ENCODE measurements at places on chromosomes 3 and 15.

- no peak for DNase-seq
Observed at GRCh38 chr3:23720885-23721284, 84.9 kb upstream of the UBE2E1 start.

GRCh38 chr3:172223870-172224269 is 184.5 kb downstream of the FNDC3B start:
- no peak for DNase-seq

GRCh38 chr3:77427528-77427927 is 387.6 kb downstream of the ROBO2 start:
- DNase-seq, result no peak

- no peak for DNase-seq
Observed at GRCh38 chr3:197216169-197216860, 82.1 kb downstream of the DLG1 start.

DNA sequence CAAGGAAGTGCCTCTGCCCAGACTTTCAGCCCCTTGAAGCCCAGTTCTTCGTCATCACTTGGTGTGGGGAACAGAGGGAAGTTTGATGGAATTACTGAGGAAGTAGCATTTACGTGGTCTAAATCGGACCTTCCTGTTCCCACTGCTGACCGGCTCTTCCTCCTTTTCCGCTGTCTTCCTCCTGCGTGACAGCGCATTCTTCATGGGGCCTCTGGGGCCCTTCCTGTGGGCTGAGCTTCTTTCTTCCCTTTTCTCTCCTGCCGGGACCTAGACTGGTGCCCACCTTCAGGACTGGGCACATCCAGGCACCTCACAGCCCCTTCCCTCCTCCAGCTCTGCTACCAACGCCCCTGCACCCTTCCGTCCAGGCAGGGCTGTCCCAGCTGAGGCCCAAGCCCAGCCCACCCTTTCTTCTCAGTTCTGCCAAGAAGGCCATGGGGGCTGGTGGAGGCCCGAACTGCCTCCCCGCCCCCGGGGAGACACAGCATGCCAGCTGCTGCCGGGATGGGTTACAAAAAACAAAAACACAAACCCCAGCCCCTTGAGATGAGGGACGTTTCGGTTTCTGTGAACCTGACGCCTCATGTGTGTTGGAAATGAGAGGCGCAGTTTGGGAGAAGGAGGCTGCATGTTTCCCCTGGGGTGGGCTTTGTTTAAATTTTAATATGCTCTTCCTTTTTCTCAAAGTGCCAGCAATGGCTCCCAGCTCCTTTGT is 19.1 kb downstream of the ZNF710 start:
- no peak for DNase-seq

DNA sequence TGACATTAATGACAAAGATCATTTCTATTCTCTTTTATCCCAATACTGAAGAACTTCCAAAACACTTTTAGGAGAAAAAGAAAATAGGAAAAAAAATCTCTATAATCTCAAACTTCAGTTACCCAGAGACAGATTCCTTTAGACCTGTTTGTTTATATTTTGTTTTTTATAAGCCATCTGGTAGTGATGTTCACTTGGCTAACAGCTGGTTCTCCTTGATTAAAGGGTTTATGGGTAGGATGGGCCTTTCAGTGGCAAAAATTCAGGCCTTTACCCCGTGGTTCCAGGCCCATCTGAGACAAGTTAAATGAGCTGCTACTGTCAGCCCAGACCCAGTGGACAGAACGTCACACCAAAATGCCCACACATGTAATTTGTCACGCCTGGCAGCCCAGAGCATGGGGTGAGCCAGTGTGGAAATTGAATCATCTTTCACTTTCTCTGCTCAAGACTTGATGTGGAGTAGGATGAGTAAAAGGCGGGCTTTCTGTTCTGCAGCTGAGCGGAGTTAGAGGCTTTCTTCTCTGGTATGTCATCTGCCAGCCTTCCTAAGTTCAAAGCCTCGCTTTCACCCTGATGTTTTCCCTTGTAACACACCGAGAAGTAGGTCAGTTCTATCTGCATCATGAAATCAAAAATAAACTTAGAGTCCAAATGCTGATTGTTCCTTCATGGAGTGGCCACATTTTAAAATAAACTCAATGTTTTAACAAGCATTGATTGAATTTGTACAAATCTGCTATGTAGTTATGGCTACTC is 62.5 kb upstream of the SKOR1 start:
- DNase-seq, result peak; percentile 31

DNA sequence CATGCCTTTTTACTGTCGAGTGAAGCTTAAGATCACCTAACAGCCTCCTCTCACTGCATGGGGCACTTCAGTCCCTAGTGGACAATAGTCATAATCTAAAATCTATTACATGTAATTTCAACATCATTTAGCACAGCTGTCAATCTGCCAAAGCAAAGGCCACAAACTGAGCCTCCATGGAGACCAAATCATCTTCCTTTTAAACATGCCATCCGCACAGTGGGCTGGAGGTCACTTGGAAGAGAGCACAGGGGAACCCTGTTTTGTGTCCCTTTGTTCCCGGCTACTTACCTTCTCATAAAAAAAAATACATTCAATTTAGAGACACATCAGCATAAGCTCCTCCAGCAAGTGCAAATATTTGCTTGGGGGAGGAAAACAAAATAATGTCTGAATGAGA is 167.3 kb downstream of the SQOR start:
- no peak for DNase-seq

DNA sequence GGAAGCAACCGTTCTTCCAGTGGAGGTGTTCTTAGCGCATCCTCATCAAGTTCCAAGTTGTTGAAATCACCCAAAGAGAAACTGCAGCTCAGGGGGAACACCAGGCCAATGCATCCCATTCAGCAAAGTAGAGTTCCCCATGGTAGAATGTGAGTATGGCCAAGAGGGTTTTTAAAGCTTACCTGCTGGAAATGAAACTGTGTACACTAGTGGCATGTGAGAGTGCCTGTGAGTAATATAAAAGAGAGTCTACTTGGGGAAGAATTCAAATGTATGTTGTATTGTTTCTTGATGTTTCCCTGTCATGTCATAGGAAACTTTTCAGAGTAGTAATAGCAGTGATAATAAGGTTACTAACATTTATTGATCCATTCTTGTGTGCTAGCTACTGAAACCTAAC is 43.3 kb downstream of the PSMD6 start:
- DNase-seq, result no peak

GRCh38 chr3:171768281-171768900 is 41.9 kb downstream of the PLD1 start:
- DNase-seq, result no peak

DNA sequence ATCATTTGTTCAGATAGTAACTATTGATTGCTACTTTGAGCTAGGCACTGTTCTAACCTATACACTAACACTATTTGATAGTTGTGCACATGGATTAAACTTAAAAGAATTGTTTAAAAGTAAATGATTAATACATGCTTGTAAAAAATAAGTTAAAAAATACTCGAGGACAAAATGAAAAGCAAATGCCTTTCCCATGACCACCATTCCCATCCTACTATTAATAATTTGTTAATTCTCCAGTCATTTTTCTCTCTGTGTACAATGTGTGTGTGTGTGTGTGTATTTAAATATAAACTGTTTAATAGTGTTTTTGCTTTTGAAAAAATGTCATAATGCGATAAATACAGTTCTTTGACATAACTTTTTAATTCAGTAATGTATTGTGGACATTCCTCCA is 78.7 kb upstream of the KCNMB2 start:
- DNase-seq, result no peak

DNA sequence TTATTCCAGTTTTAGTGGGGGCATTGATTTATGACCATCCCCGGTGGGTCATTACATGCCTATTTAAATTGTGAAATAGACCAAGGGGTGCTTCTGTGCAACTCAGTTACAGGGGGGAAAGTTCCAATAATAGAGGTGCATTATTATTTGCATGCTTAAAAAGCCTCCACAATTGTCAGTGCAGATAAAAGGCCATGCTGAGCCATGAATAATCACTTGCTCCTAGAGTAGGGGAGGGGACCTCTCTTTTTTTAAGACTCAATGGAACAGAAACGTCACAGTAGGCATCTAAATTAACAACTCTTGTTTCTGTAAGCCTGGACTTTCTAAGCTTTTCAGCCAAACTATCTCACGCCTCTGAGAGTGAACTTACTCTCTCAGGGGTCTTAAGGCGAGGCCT is 66.5 kb upstream of the CMTM7 start:
- DNase-seq, result no peak

GRCh38 chr15:57921371-57921770 is 144.1 kb downstream of the ALDH1A2 start:
- no peak for DNase-seq

GRCh38 chr3:48951764-48952163 is 33.1 kb downstream of the ARIH2 start:
- DNase-seq, result no peak

- DNase-seq, result no peak
Observed at GRCh38 chr15:58985443-58985842, 2.0 kb upstream of the RNF111 start.

GRCh38 chr15:58501006-58501405 is 69.2 kb downstream of the LIPC start:
- no peak for DNase-seq

DNA sequence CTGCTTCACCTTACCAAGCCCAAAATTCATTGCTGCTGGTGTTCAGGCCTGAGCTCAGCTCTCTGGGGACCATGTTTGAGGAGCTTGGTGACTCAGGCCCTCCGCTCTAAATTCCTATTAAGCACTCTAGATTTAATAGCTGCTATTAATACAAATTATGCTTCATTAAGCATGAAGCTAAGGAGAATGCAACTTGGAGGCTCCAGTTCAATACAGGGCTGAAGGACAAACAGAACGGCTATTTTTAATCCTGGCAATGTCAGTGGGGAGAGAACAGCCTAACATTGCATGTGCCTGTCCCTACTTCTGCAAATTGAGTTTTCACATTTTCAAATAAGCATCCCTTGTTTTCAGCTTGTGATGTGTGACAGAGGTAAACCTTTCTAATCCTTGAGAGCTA is 80.1 kb upstream of the TRIM42 start:
- no peak for DNase-seq

DNA sequence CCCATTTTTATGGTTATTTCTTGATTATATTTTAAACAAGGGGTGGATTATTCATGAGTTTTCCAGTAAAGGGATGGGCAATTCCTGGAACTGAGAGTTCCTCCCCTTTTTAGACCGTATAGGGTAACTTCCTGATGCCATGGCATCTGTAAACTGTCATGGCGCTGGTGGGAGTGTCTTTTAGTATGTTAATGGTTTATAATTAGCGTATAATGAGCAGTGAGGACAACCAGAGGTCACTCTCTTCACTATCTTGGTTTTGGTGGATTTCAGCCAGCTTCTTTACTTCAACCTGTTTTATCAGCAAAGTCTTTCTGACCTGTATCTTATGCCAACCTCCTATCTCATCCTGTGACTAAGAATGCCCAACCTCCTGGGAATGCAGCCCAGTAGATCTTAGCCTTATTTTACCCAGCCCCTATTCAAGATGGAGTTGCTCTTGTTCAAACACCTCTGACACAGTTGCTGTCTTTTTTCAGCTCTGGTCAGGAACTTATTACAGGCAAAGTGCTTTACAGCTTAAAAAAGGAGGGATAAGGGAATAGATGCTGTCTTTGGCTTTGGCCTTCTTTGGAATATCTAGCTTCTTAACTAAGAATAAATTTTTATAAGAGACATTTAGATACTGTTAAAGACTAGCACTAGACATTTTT is 257.8 kb downstream of the CNTN4 start:
- no peak for DNase-seq

- no peak for DNase-seq
Observed at GRCh38 chr3:116836286-116836685, 126.7 kb downstream of the TUSC7 start.

- no peak for DNase-seq
Observed at GRCh38 chr3:71339049-71339448, 244.5 kb downstream of the FOXP1 start.

GRCh38 chr3:48507256-48508061 is 3.5 kb upstream of the SHISA5 start:
- no peak for DNase-seq

- peak; percentile 81 for DNase-seq
Observed at GRCh38 chr15:74995779-74996765, 709 bp downstream of the SCAMP5 start.

DNA sequence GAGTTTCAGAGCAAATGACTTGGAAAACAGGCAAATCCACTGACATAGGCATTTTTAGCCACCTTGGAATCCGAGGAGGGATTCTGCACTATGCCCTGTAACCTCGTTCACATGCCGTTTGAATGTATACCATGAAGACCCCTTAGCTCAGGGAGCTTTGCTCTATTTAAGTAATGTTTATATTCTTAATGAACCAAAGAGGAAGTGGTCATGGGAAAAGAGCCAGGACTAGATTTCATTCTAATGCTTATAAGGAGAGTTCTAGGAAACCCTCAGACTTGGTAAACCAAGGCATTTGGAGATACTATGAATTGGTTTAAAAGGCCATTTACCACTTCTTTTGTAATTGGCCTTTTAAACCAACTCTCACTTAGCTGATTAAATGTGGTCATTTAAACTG is 178.9 kb downstream of the IGF1R start:
- DNase-seq, result no peak

- no peak for DNase-seq
Observed at GRCh38 chr3:151556596-151556995, 95.7 kb upstream of the IGSF10 start.

All from NCI-H2171 treated with DMSO at 0.1 percent for 48 hours (cell line).